ENCODE measurements at places on chromosomes 2 and 18.

GRCh38 chr2:223860809-223861738 lies 23.7 kb upstream of the AP1S3 start:
- DNase-seq, result no peak

DNA sequence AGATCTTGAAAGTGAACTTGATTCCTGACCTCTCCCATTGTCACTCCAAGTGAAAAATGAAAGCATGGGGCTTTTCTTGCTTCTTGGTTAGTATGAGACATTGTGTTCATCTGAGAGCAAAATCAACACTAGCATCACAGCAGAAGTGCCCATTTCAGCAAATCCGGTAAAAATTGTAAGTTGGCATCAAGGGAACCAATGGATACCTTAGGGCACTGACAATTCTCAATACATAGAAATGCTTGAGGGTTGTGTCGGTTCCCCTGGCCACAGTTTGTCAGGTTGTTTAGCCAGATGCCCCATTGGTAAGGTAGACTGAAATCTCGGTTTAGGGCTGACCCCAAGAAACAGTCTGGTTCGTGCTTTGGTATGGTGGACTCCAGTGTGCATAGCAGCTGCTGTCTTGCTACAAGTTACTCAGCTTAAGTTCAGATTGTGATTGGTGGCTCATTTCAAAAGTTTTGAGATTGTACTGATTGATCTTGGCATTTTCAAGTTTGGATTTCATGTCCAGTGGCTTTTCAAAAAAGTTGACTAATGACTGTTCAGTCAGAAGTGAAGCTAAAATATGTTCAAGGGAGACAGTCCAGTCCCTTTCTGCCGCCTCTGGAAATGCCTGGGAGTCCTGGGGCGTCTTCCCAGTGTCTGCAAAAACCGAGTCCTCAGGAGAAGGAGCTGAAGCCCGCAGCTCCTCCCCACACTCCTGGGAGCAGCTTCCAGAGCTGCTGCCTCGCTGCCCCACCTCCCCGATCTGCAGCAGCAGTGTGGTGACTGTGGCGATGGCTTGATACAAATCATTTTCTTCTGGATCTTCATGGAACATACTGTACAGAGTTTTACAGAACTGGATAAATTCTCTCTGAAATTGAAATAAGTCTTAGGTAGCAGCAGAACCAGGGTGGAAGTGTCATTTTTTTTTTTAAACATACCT lies 5.6 kb downstream of the RPL31 start:
- DNase-seq, result no peak

DNA sequence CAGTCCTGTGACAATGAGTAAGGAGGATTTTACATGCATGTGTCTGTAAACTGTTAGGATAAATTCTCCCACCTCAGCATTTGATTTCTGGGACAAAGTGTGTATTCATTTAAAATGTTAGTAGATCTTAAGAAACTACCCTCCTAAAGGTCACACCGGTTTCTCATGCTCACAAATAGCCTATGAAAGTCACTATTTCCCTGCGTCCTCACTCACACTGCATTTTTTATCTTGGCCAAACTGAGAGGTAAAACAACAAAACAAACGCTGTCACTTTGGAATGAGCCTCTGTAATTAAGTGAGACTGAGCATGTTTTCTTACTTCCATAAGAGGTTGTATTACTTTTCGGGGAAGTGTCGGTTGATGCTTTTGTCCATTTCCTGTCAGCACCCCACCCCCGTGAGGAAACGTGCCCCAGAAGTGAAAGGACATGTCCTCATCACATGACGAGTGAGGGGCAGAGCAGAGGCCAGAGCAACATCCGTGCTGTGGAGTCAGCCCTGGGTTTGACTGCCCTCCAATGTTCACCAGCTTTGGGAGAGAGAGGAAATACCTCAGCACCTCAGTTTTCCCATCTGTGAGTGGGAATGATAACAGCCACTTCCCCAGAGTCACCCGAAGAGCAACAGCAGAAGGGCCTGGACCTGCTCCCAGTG lies 3.1 kb downstream of the GYPC start:
- DNase-seq, result peak; percentile 70

GRCh38 chr2:233862261-233862768 lies 5.9 kb downstream of the MSL3B start:
- no peak for DNase-seq

DNA sequence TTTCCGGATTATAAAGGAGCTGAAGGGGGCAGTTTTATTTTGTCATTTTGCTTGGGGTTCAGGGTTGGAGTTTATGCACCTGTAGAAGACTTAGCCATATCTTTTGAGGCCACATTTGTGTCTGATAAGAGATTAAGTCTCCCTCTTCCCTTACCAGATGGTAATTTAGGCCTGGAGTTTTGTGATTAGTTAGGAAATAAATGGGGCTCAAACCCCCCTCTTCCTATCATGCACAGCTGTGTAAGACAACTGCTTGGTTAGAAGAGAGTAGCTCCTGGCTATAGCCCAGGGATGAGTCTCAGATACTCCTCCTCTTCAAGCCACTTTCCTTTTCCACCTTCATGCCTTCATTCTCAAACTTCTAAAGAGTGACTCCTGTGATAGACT lies 802 bp upstream of the SAP130 start:
- no peak for DNase-seq

DNA sequence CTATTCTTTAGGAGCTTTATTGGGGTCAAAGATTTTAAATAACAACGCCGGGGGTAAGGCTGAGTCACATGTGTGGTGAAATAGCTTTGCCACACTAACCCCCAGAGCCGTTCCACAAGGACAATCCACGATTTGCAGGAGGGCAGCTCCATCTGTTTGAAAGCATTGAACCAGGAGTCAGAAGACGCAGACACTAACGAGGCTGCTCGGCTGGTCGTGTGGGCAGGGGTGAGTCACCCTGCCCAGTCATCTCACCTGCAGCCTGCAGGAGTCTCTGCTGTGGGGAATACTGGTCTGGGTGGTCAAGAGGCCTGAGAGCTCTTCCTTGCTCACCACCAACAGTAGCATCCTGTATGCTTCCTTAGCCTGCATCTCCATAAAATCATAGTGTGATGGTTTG lies 149.2 kb upstream of the NCK2 start:
- no peak for DNase-seq

GRCh38 chr2:19219060-19219459 lies 139.4 kb downstream of the OSR1 start:
- DNase-seq, result no peak

GRCh38 chr2:104938231-104938941 lies 84.5 kb downstream of the POU3F3 start:
- peak; percentile 40 for DNase-seq

- DNase-seq, result peak; percentile 47
Observed at GRCh38 chr2:135913727-135914365, 37.6 kb upstream of the MCM6 start.

DNA sequence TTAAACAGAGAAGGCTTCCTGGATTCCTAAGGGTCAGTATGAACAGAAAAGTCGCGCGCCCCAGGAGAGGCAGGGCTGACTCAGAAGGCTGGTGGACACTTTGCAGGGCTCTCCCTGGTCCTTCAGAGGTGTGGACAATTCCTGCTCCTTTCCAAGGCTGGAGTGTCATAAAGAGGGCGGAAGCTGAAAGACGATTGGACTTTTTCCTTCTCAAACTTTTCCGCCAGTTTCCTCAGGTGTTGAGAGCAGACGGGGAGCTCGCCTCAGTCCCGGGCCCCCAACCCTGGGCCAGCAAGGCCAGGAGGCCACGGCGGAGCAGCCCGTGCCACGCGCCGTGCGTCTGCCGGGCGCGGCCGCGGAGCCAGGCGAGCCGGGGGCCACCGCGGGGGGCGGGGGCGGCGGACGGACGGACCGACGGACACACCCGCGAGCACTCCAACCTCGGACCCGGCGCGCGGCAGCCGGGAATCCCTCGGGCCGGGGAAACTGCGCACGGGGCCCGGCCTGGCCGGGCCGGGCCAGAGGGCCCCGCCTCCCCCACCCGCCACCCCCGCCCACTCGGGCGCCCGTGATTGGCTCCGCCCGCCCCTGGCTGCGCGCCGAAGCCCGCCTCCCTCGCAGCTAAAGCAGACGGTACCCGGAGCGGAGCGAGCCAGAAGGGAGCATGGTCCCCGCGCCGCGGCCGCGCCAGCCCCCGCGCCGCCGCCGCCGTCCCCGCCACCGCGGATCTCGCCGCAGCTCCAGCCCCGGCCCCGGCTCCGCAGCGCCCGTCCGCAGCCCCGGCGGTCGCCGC lies at the start of gene KLHL29:
KLHL29 (plus strand) TSS at position 629 of the 793 bp plus-strand sequence. CDS start 177,018 bp downstream, outside the sequence.
- peak; percentile 98 for DNase-seq

DNA sequence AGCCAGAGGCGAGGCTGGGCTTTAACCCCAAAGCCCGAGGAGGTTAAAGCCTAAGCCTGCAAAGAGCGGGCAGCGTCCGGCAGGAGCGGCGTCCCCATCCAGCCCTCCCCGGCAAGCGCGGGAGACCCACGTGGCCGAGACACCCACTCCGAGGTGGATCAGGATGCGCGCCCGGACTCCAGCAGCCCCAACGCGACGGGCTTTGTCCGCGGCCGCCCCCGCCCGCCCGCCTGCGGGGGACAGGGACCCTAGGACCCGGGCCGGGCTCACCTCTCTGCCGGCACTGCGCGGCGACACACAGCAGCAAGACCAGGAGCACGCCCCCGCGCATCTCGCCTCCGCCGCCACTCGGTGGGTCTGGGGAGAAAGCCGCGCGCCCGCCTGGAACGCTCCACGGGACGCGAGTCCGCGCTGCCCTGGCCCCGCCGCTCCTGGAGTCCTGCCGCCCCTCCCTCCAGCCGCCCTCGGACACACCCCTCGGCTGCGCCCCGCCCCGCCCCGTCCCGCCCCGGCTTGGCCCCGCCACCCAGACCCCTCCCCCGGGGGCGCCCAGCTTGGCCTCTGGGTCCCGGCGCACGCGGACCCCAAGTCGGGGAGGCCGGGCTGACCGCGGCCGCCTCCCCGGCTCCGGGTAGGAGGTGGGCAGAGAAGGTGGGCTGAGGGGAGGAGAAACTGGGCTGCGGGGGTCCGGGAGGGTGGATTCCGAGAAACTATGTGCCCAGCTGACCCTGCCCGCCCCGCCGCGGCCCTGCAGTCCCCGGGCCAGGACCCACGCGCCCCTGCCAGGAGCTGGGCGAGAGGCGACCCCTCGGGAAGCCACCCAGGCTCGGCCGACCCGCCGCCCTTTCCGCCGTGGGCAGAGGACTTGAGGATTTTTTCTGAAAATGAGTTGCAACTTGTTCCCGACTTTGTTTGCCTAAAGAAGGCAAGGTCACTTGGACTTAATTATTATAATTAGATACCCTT lies at the start of gene LAMA1:
LAMA1 (minus strand) TSS at position 408 of the 966 bp plus-strand sequence; CDS start at position 331, 77 bp downstream.
- DNase-seq, result no peak

DNA sequence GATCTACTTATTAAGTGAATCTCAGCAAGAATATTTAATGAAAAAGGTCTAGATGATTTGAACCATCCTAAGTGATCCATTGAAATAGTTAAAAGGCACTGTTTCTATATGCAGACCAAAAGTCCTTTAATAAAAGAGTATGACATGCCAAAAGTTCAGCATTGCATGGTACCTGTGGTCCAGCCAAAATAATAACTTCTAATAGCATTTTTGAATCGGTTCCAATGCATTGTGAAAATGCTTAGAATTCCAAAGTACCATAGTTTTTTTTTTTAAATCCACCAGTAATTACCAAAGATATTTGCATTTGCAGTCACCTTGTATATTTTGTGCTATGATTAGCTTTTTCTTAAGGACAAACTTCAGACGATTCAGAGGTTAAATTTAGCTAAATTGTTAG lies 79.9 kb downstream of the NYAP2 start:
- no peak for DNase-seq

DNA sequence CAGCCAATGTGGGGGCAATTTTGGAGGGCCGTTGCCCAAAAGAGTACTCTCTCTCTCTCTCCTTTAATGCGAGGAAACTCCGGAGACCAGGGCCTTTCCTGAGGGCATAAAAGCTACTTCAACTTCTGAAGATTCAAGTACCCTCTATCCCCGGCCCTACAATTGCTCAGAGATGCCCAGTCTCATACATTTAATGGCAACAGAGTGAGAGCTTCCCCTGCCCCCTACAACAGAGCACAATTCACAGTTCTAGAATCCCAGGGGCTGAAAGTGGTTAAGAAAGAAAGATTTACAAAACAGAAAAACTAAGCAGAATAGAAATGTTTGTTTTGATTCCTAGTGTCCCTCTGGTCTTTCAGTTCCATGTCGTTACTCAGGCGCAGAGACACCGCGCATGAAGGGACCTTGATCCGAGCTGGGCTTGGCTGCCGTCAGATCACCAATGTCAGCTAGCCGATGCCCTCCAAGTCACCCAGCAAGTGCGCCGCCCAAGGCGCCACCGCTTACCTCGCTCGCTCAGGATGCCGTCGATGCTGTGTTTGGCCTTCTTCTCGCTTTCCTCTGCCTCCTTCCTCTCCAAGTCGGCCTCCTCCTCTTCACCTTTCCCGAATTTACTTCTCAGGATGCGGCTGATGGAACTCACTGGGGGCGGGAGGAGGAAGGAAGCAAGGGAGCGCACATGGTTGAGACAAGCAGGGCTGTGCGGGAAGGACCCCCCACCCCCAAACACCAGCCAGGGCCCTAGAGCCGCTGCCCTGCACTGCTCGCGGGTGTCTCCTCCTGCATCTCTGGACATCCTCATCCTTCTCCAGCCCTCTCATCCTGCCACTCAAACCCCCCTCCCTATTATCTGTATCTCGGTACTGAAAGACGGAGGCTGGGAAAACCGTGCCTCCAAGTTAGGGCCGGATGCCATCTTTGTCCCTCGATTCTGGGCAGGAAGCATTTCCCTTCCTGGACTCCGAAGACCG lies 4.9 kb downstream of the PAX3 start:
- DNase-seq, result no peak

- no peak for DNase-seq
Observed at GRCh38 chr2:126782648-126783047, 116.0 kb upstream of the TEX51 start.

- DNase-seq, result no peak
Observed at GRCh38 chr2:207783514-207783913, 13.8 kb upstream of the FZD5 start.

DNA sequence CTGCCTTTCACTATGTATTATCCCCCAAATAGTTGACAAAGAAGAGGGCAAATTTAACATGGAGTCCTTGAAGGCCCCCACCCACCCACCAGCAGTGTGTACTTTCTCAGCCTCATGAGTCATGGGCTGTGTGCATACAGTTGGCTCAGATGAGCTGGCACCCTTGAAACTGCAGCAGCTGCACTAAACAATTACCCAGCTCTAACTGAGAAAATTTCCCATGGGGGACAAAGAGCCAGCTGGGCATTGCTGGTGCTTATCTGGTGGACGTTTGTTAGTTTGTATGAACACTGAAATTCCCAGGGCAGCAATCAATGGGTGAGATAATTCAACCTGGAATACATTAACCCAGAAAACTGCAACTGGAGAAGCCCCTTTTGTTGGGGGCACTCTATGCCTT lies 131.7 kb downstream of the GCA start:
- no peak for DNase-seq

- DNase-seq, result no peak
Observed at GRCh38 chr2:18639756-18640453, 50.5 kb upstream of the NT5C1B start.

GRCh38 chr2:124978597-124978996 lies 953.5 kb downstream of the CNTNAP5 start:
- no peak for DNase-seq

DNA sequence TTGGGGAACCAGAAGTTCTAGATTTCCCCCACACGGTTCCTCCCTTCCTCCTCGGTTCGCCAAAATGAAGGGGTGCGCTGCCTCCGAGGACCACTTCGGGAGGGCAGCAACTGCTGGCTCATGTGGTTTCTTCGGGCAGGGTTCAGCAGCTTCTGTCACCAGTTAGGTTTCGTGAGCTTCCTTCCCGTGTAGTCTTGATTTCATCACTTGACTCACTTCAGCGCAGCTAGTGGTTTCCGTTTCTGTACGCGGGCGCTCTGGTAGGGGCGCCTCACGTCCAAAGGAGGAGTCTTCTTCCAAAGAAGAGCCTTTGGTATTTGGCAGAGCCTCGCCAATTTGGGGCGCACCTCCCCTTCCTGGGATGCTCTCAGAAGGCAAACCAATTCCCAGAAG lies 485 bp upstream of the GALNT3 start:
- DNase-seq, result peak; percentile 84
